ENCODE measurements at places on chromosomes 5 and 9. TPM values are rescaled to one million over a fixed set of nuclear protein-coding genes. Genes with fewer than 3 reads are reported as not detected.

The SLC45A2 gene
- 0.48 TPM for total RNA-seq

The SPATA31C1 gene
- total RNA-seq, result not detected

The PCDHB5 gene
- total RNA-seq, result 0.33 TPM

The OR1L8 gene
- total RNA-seq, result not detected

The SMAD5 gene
- total RNA-seq, result 22.8 TPM

The FAT2 gene
- total RNA-seq, result not detected

The NMUR2 gene
- not detected for total RNA-seq

The ALDOB gene
- 4,002 TPM for total RNA-seq

The STK32A gene
- total RNA-seq, result 0.23 TPM

The ADCY2 gene
- 0.35 TPM for total RNA-seq

The ATP6V0E1 gene
- total RNA-seq, result 110 TPM

DNA sequence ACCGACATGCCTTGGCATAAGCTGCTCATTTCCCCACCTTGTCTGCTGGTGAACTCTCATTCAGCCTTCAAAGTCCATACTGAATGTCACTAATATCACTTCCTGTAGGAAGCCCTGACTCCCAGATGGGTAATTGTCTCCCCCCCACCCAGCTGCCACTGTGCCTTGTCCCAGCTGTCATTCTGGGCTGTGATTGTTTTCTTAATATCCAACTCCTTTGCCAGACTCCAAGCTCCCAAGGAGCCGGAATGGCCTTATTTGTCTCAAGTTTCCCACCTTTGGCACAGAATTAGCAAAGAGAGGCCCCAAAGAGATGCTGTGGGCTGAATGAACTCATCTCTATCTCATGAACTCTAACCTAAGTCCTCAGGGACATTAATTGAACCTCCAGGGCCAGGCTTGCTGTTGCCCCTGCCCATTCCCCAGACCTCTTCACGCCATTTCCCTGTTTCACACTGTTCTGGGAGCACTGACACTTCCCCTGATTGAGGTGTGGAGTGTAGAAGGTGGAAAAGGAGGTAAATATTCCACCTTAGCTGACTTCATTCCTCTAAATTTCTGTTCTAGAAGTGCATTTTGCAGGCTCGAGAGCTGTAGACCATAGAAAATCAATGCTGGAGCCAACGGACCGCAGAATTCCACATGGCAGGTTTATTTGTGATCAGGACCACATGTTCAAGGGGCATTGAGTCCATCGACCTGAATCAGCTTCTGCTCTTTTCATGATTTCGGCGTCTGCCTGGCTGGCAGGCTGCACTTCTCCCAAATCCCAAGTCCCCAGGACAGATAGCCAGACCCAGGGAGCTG is 4.9 kb upstream of the SH3PXD2B start:
- no peak for DNase-seq

GRCh38 chr9:114089206-114089840 is 9.8 kb downstream of the KIF12 start:
- peak; percentile 41 for DNase-seq

DNA sequence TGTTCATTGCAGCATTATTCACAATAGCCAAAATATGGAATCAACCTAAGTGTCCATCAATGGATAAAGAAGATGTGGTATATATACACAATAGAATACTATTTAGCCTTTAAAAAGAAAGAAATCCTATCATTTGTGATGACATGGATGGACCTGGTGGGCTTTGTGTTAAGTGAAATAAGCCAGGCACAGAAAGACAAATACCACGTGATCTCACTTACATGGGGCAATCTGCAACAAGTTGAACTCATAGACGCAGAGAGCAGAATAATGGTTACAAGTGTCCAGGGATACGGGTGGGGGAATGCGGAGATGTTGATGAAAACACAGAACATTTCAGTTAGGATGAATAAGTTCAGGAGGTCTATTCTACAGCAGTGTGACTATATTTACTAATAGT is 66.4 kb upstream of the ALDH1B1 start:
- DNase-seq, result no peak

DNA sequence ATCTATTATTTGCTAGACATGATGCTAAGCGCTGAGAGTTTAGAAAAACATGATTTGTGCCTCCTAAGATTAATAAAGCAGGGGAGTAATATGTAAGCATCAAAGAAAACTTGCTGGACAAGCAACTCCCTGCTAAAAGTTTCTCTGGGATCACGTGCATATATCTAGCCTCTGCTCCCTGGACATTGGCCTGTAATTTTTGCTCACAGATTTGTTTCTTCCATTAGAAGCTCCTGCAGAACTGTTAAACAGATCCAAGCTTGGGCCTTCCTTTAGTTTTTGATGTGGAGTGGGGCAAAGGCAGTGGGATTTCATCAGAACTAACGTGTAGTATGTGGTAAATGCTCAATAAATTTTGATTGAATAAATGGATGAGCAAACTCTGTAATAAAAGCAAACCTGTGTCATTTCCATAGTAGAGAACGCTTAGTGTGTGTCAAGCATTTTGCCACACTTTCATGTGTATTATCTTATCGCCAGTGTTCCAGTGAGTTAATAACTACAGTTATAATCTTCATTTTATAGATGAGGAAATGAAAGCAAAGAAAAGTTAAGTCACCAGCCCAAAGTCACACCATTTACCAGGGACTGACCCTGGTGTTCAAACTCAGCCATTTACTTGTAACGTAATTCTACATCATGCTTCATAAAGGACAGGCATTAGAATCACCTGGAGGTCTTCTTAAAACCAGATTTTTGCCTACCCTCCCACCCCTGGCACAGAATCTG is 100.3 kb downstream of the PCSK5 start:
- no peak for DNase-seq

DNA sequence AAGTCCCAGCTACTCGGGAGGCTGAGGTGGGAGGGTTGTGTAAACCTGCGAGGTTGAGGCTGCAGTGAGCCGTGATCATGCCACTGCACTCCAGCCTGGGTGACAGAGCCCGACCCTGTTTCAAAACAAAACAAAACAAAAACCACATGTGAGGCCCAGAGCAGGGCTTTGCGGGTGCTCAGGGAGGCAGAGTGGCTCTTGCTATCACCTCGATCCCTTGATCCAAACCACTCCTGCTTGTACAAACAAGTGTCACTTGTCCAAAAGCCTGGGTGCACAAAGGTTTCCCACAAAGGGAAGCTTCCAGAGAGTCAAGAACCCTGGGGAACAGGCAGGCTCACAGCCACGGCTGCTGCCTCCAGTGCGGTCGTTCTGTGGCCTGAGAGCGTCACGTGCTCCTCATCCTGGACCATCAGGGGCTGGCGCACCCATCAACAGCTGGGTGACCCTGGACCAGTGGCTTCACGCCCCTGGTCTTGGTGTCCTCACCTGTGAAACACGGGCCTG is 162.7 kb downstream of the C9orf50 start:
- peak; percentile 64 for DNase-seq

- DNase-seq, result no peak
These were observed 20.4 kb upstream of the CEP72 start for GRCh38 chr5:591746-592145.

- no peak for DNase-seq
These were observed 1819.8 kb downstream of the MAT2B start for GRCh38 chr5:165325221-165325620.

DNA sequence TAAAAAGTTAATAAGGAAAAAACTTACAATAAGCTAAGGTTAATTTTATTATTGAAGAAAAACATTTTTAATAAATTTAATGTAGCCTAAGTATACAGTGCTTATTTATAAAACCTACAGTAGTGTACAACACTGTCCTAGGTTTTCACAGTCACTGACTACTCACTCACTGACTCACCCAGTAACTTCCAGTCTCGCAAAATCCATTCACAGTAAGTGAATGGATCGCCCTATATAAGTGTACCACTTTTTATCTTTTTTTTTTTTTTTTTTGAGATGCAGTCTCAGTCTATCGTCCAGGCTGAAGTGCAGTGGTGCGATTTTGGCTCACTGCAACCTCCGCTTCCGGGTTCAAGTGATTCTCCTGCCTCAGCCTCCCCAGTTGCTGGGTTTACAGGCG is 47.7 kb downstream of the FNIP1 start:
- DNase-seq, result no peak

DNA sequence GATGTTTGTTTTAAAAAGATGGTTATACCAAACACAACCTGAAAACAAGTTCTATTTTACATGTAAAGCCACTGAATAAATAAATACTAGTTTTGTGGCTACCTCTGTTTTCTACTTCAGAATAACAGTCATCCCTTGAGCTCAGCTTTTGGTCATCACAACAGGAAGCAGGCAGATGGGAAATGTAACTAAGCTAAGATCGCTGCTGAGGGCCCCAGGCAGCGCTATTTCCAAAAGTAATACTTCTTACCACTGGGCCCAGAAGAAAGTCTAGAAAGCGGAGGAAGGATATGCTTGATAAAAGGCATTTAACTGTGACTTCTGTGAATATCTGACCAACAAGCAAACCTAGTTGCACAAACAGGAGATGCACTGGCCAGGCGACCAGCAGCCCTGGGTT is 61.4 kb downstream of the SERINC5 start:
- DNase-seq, result no peak

GRCh38 chr9:130333712-130334062 is 68.1 kb downstream of the HMCN2 start:
- no peak for DNase-seq

DNA sequence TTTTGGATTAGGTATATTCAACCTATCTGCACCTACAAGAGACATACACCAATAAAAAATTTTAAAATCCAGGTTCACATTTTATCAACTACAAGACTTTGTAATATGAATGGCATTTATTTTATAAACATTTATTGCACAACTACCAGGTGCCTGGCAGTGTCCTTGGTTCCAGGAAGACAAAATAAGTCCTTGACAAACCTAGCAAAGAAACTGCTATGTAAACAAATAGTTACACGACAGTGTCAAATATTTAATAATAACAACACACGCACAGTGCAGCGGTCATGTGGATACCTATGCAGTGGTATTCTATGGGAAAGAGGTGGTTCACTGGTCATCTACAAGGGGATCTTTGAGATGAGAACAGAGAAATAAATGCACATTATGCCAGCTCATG is 120.7 kb downstream of the MYO10 start:
- DNase-seq, result no peak

DNA sequence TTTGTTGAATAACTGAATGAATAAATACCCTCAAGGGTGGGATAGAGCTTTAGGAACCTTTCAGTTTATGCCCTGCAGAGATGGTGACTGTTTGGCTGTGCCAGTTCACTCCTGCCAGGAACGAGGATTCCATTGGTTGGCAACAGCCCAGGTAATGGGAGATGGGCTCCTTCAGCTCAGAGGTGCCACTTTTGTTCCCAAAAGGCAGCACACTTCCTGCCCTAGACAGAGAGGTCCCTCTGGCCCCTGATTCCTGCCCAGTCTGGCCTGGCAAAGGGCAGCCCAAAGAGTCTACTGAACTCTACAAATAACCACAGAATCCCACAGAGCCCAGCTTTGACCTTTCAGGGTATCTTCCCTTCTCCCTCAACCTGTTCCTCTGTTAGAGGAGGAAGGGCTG is 1.6 kb downstream of the C9orf152 start:
- DNase-seq, result no peak

DNA sequence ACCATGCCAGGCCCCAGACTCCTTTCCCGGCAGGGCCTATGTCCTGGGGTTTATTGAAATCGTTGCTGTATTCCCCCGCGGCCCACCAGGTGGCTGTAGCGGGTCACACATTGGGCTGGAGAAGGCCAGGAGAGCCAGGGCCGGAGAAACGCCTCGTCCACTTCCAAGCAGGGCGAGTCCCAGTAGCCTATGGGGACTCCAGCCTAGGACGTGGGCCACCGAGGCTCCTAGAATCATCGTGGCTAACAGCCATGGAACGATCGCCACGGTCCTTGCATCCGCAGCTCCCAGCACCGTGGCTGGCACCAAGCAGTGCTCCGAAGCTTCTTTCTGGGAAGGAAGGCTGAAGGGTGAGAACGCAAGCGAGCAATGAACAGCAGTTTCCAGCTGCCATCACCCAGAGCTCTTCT is 87.7 kb downstream of the ENTREP1 start:
- peak; percentile 75 for DNase-seq

GRCh38 chr9:95077053-95077765 is 240.3 kb downstream of the FANCC start:
- peak; percentile 45 for DNase-seq

- DNase-seq, result no peak
These were observed 1281.2 kb upstream of the NUDT12 start for GRCh38 chr5:104843822-104844221.

GRCh38 chr9:35683323-35683722 is 6.4 kb downstream of the TPM2 start:
- DNase-seq, result no peak

- DNase-seq, result no peak
These were observed 254.8 kb downstream of the CDK5RAP2 start for GRCh38 chr9:120324996-120325642.

- DNase-seq, result peak; percentile 62
These were observed 138.9 kb downstream of the C9orf50 start for GRCh38 chr9:129481810-129482511.

DNA sequence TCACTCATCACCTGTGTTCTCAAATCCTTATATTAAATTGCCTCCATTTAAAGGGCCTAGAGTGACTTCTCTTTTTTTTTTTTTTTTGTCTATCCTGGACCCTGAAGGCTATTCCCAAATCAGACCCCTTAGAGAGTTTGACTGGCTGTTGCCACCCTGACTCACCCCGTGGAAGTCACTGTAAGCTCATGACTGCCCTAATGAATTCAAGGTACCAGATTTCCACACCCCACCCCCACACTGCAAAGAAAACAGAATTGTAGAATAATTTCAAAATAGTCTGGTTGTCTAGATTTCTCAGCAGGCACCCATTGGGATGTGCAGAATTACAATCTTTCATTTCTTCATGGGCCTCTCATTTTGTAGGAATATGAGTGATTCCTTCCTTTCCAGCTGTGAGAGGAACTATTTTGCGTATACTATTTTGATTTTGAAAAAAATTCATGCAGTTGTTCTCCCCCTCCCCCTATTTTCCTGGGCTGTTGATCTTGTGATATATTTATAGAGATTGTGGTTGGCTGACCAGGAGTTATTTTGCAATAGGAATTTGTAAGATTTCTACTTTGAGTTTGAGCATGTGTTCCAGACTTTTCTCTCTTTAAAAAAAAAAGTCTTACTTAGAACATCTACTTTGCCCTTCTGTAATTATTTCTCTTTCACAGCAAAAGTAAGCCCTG is 79.1 kb downstream of the ZNF618 start:
- peak; percentile 33 for DNase-seq

DNA sequence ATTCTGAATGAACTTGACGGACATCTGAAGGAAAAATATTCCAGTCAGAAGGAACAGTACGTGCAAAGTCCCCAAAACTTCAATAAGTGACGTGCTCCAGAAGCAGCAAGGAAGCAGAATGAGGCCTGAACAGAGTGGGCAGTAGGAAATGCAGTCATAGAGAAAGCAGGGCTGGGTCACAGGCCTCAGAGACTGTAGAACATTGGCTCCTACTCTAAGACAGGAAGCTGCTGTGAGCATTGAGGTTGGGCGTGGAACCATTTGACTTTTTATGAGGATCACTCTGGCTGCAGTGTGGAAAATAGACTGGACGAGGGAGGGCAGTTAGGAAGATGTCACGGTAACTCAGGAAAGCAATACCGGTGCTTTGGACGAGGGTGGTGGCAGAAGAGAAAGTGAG is 64.0 kb downstream of the DOCK8 start:
- DNase-seq, result no peak

Data from left lobe of liver (tissue), 2 donors.